ENCODE measurements at places on chromosomes 7 and 10.

GRCh38 chr10:118970770-118971169 is 58.7 kb upstream of the NANOS1 start:
- DNase-seq, result no peak

GRCh38 chr7:107220356-107220755 is 51.6 kb downstream of the HBP1 start:
- DNase-seq, result no peak

- no peak for DNase-seq
Observed at GRCh38 chr7:22578007-22578733, 78.2 kb upstream of the STEAP1B start.

DNA sequence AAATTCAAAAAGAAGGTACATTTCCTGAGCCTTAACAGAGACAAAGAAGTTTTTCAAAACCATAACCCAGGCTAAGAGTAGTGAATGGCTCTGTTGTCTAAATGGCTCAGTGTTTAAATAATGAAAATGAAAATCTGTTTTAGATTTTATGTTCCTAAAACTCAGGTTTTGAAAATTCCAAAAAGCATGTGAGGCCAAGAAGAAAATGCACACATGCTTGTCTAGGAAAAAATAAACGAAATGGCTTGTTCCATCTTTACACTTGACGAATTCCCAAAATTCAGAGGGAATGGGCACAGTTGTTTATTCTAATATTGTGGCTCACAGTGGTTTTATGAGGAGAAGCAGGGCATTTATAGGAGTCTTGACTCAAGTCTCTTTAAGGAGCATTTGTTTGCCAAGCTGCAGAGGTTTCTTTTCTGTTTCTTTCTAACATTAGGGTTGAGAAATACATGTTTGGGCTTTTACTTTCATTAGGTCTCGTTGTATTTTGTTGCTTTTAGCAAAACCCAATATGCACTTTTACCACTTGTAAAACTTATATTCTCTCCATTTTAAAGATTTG is 527.6 kb upstream of the ANKRD30A start:
- no peak for DNase-seq

DNA sequence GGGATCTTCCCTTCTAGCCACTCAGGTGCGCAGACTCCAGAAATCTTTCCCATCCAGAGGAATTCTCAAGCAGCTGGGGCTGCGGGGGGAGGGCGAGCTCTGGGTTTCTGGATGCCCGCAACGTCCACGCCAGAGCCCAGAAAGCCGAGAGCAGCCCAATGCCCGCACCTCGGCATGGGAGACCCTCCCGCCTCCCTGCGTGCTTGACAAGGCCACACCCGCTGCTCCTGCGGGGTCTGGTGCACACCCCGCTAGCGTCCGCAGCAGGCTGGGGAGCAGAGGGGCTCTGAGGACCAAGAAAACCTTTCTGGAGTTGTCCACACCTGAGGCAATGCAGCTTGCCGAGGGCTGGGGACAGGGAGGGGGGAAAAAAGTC is 66.2 kb downstream of the SLC29A4 start:
- DNase-seq, result no peak

GRCh38 chr7:142954680-142955268 is 7.4 kb downstream of the KEL start:
- DNase-seq, result no peak

GRCh38 chr7:159209429-159209828 is 64.8 kb upstream of the VIPR2 start:
- DNase-seq, result no peak

All from GF-D8 (cell line).